ENCODE measurements at places on chromosomes 11 and 22.

- peaks cover 11% of the 10 kb centered on the region for H3K4me1 ChIP-seq
- H3K36me3 ChIP-seq, result no peaks in the 10 kb centered on the region
- DNase-seq, result no peak
- no peaks in the 10 kb centered on the region for H3K27me3 ChIP-seq
Observed at GRCh38 chr11:77416357-77416756, 57.5 kb downstream of the PAK1 start.

- H3K4me1 ChIP-seq, result no peaks in the 10 kb centered on the region
- H3K36me3 ChIP-seq, result no peaks in the 10 kb centered on the region
- H3K4me3 ChIP-seq, result no peak overlapping the region
- no peak overlapping the region for H3K27ac ChIP-seq
- no peaks in the 10 kb centered on the region for H3K27me3 ChIP-seq
- DNase-seq, result no peak
Observed at GRCh38 chr11:40952479-40952878, 507.0 kb downstream of the LRRC4C start.

DNA sequence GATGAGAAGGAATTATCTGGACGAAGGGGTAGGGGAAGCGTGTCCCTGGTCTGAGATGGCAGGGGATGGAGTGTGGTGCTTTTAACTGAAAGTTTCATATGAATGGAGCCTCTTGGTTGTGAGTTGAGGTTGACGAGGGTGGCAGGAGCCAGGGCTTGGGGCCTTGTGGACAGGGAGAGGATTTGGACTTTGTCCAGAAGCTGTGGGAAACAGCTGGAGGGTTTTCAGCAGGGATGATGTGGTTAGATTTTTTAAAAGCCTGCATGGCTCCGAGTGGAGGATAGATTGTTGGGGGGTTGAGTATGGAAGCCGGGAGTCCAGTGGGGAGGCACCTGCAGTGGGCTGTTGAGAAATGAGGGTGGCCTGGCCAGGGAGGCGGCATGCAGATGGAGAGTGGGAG, 24.8 kb downstream of the MYO7A start:
- no peak overlapping the region for H3K27ac ChIP-seq
- peaks cover 4% of the 10 kb centered on the region for H3K27me3 ChIP-seq
- no peaks in the 10 kb centered on the region for H3K36me3 ChIP-seq

- no peaks in the 10 kb centered on the region for H3K36me3 ChIP-seq
- H3K27ac ChIP-seq, result no peak overlapping the region
- H3K27me3 ChIP-seq, result no peaks in the 10 kb centered on the region
- H3K4me3 ChIP-seq, result no peak overlapping the region
- peaks cover 42% of the 10 kb centered on the region for H3K4me1 ChIP-seq
Observed at GRCh38 chr22:31082606-31083376, 1.7 kb downstream of the SMTN start.

- H3K27me3 ChIP-seq, result no peaks in the 10 kb centered on the region
- H3K4me1 ChIP-seq, result no peaks in the 10 kb centered on the region
- H3K27ac ChIP-seq, result no peak overlapping the region
- no peak for DNase-seq
- H3K4me3 ChIP-seq, result no peak overlapping the region
Observed at GRCh38 chr11:5546457-5546856, 1.9 kb downstream of the OR52H1 start.

- no peak overlapping the region for H3K27ac ChIP-seq
- H3K36me3 ChIP-seq, result peaks cover 1% of the 10 kb centered on the region
- no peak for DNase-seq
- no peaks in the 10 kb centered on the region for H3K4me1 ChIP-seq
- H3K27me3 ChIP-seq, result no peaks in the 10 kb centered on the region
Observed at GRCh38 chr11:34893416-34893815, 22.8 kb downstream of the APIP start.

GRCh38 chr22:37416389-37416788, 10.9 kb downstream of the ELFN2 start:
- DNase-seq, result no peak
- peaks cover 39% of the 10 kb centered on the region for H3K4me1 ChIP-seq
- peaks cover 35% of the 10 kb centered on the region for H3K27me3 ChIP-seq

GRCh38 chr22:32991353-32992101, 66.7 kb downstream of the SYN3 start:
- no peak overlapping the region for H3K4me3 ChIP-seq
- no peaks in the 10 kb centered on the region for H3K27me3 ChIP-seq
- H3K4me1 ChIP-seq, result no peaks in the 10 kb centered on the region
- no peaks in the 10 kb centered on the region for H3K36me3 ChIP-seq

- no peak for DNase-seq
- no peaks in the 10 kb centered on the region for H3K4me1 ChIP-seq
- H3K36me3 ChIP-seq, result no peaks in the 10 kb centered on the region
- no peaks in the 10 kb centered on the region for H3K27me3 ChIP-seq
Observed at GRCh38 chr11:91041626-91042025, 818.8 kb upstream of the CHORDC1 start.

- H3K36me3 ChIP-seq, result peaks cover under 1% of the 10 kb centered on the region
- no peaks in the 10 kb centered on the region for H3K4me1 ChIP-seq
- no peak overlapping the region for H3K4me3 ChIP-seq
Observed at GRCh38 chr11:72363112-72363511, 71.2 kb downstream of the CLPB start.

DNA sequence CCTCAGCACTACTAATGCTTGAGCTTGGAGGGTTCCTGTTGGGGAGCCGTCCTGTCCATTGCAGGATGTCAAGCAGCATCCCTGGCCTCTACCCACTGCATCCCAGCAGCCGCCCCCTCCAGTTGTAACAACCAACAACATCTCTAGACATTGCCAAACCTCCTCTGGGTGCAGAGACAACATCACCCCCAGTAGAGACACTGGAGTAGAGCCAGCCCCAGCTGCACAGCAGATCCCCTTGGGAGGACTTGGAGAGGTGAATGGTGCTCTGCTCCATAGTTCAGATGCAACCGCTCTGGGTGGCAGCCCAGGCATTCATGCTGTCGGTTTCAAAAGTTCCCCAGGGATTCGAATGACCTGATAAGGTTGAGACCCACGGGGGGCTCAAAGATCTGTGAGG, 259.0 kb downstream of the MN1 start:
- no peak overlapping the region for H3K27ac ChIP-seq
- H3K4me3 ChIP-seq, result no peak overlapping the region
- no peaks in the 10 kb centered on the region for H3K4me1 ChIP-seq
- H3K27me3 ChIP-seq, result no peaks in the 10 kb centered on the region

DNA sequence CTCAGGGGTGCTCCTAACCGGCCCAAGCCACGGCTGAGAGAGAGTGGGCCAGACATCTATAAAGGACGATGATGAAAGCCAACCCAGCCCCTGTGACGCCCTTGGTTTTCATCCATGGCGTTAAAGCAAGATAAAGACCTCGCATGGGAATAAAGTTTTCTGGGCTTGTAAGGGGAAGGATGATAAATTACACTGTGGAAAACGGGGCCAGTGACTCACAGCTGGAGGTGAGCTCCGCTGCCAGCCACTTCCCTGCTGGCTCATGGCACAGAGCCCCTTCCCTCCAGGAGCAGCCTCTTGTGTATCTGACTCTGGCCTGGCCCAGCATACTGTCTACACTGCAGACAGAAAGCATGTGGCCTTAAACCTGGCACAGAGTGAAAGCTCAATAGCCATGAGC, 503.2 kb upstream of the B3GAT1 start:
- no peaks in the 10 kb centered on the region for H3K36me3 ChIP-seq
- no peak overlapping the region for H3K27ac ChIP-seq
- no peaks in the 10 kb centered on the region for H3K4me1 ChIP-seq
- H3K27me3 ChIP-seq, result no peaks in the 10 kb centered on the region
- DNase-seq, result no peak

DNA sequence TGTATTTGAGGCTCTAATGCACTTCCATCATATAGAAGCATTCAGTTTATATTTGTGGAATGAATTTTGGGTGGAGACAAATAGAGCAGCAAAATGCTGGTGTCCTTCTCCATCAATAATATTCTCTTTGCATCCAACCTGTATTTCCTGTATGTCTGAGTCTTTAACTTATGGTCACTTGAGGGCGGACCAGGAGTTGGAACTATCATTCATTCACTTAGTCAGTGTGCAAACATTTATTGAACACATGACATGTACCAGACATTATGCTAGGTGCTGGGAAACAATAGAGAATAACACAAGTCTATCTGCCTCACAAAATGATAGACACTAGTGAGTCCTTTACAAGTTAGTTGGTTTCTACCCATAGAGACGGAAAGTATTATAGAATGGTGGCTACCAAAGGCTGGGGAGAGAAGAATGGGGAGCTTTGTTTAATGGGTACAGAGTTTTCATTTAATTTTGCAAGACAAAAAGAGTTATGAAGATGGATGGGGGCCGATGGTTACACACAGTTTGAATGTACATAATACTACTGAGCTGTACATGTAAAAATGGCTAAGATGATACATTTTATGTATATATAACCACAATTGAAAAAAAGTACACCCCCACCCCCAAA, 4.6 kb upstream of the TMEM123 start:
- no peaks in the 10 kb centered on the region for H3K27me3 ChIP-seq
- H3K27ac ChIP-seq, result no peak overlapping the region
- H3K36me3 ChIP-seq, result no peaks in the 10 kb centered on the region
- H3K4me1 ChIP-seq, result peaks cover 9% of the 10 kb centered on the region
- DNase-seq, result no peak

DNA sequence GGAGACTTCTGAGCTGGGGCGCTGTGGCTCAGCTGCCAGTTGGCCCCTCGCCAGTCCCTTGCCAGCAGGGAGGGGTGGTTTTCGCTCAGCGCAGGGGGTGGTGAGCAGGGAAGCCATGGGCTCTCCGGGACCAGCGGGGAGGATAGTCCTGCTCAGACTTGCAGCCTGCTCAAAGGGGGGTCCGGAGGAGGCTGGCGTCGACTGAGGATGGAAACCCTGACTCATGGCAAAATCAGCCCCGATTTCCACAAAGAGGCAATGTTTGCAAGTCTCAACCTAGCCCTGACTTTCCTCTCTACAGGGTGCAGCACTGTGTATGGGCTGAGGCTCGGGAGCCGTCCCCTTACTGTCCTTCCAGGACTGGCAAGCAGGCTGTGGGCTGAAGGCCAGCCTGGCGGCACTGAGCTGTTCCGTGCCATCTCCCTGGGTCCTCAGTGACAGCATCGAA, 35.1 kb downstream of the FBLN1 start:
- H3K4me1 ChIP-seq, result no peaks in the 10 kb centered on the region
- no peak overlapping the region for H3K27ac ChIP-seq
- DNase-seq, result no peak
- no peaks in the 10 kb centered on the region for H3K36me3 ChIP-seq

GRCh38 chr11:73429121-73429750, 53.0 kb downstream of the RELT start:
- no peak overlapping the region for H3K4me3 ChIP-seq
- H3K36me3 ChIP-seq, result no peaks in the 10 kb centered on the region
- no peaks in the 10 kb centered on the region for H3K27me3 ChIP-seq
- H3K27ac ChIP-seq, result no peak overlapping the region
- peaks cover 7% of the 10 kb centered on the region for H3K4me1 ChIP-seq

DNA sequence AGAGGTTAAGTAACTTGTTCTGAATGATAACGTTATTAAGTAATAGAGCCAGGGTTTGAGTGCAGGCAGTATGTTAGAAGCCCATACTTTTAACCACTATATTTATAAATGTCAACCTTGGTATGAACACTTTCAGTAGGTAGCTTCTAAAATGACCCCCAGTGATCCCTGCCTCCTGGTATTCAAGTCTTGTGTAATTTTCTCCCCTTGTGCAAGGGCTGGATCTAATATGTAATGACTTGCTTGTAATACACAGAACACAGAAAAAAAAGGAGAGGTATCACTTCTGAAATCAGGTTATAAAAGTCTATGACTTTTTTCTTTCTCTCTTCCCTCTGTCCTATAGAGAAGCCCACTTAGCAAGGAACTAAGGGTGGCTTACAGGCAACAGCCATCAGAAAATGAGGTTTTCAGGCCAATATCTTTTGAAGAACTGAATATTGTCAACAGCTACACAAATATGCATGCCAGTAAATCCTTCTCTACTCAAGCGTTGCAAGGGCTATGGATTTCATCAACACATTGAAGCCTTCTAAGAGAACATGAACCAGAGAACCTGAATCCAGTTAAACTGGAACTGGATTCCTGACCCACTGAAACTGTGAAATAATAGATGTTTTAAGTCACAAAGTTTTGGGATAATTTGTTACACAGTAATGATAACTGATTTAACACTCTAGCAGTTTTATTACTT, 712.3 kb downstream of the METTL15 start:
- no peaks in the 10 kb centered on the region for H3K27me3 ChIP-seq
- H3K4me1 ChIP-seq, result no peaks in the 10 kb centered on the region
- DNase-seq, result no peak
- no peaks in the 10 kb centered on the region for H3K36me3 ChIP-seq

- no peak overlapping the region for H3K27ac ChIP-seq
- peaks cover 5% of the 10 kb centered on the region for H3K4me1 ChIP-seq
- no peak for DNase-seq
- H3K27me3 ChIP-seq, result no peaks in the 10 kb centered on the region
Observed at GRCh38 chr11:115869780-115870431, 365.7 kb upstream of the CADM1 start.

DNA sequence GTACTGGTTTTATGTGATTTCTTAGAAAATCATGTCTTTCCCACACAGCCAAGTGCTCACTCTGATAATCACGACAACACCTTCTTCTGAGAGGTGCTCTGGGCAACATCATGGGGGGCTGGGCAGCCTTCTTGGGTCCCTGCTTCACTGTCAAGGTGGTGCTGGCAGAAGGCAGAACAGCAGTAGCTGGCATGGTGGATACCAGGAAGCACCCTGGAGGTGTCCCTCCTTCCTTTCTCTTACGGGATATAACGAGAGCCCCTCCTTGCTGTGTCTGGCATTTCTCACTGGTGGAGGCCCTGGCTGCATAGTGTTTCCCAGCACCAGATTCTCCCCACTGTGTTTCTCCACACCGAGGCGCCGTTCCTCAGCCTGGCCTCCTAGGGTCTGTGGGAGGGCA, 60.9 kb downstream of the SCN3B start:
- H3K27ac ChIP-seq, result no peak overlapping the region
- H3K36me3 ChIP-seq, result no peaks in the 10 kb centered on the region
- DNase-seq, result no peak
- H3K27me3 ChIP-seq, result no peaks in the 10 kb centered on the region
- no peaks in the 10 kb centered on the region for H3K4me1 ChIP-seq

DNA sequence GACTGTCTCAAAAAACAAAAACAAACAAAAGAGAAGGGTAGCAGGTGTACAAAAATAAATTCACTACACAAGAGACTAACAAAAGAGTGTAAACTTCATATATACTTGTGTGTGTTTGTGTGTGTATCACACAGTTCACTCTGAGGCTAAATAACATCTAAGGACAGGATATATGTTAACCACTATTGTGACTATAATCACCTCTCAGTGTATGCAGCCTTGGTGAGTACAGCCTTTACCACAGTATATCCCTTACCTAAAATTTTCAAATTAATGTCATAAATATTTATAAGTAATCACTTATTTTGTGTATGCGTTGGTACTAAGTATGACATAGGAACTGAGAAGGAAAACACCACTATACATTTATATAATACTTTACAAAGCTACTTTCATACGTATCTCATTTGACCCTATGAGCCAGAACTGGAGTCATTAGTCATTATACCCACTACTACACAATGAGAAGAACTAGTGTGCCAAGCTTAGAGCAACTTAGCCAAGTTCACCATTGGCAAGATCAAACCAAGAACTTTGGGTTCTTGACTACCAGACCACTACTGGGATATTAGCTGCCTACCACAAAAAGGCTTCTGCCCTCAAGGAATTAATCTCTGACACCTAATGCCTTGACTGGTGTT, 116.7 kb downstream of the SGSM3 start:
- no peaks in the 10 kb centered on the region for H3K4me1 ChIP-seq
- no peak for DNase-seq
- H3K27me3 ChIP-seq, result no peaks in the 10 kb centered on the region
- H3K4me3 ChIP-seq, result no peak overlapping the region
